ENCODE measurements at places on chromosomes 1 and 21. TPM values are rescaled to one million over a fixed set of nuclear protein-coding genes. Genes with fewer than 3 reads are reported as not detected.

DNA sequence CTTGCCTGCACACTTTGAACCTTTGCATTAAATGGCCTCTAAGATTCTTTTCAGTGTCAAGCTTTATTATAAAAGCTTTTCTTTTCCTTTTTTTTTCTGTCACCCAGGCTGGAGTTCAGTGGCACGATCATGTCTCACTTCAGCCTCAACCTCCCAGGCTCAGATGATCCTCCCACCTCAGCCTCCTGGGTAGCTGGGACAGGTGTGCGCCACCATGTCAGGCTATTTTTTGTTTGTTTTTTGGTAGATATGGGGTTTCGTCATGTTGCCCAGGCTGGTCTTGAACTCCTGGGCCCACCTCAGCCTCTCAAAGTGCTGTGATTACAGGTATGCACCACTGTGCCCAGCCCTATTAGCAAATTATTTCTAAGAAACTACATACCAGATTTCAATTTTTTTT lies 52.9 kb downstream of the GADD45A start:
- no peak for DNase-seq
- H3K4me3 ChIP-seq = no peak overlapping the region
- no peaks in the 10 kb centered on the region for H3K27me3 ChIP-seq
- peaks cover 14% of the 10 kb centered on the region for H3K36me3 ChIP-seq
- H3K27ac ChIP-seq = no peak overlapping the region

GRCh38 chr1:223331301-223331700 lies 32.7 kb downstream of the SUSD4 start:
- no peak overlapping the region for H3K27ac ChIP-seq
- DNase-seq = no peak
- peaks cover 60% of the 10 kb centered on the region for H3K27me3 ChIP-seq
- no peaks in the 10 kb centered on the region for H3K4me1 ChIP-seq
- H3K4me3 ChIP-seq = no peak overlapping the region

DNA sequence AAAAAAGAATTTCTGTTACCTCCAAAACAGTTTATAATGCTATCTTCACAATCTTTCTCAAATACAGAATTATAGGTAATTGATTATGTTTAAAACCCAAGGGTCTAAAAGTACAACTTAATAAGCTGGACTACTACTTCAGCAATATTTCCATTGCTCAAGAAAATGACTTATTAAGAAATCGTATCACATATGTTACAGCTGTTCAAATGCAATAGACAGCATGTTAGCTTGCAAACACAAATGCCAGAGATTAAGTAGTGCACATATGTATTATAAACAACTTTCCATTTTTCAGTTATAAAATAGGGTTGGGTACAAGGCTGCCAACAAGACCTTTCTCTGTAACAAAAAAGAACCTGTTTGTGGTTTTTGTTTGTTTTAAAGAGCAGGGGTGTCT lies 211.0 kb upstream of the DMRTA2 start:
- H3K4me1 ChIP-seq = peaks cover 26% of the 10 kb centered on the region
- peaks cover 4% of the 10 kb centered on the region for H3K36me3 ChIP-seq
- no peak for DNase-seq

DNA sequence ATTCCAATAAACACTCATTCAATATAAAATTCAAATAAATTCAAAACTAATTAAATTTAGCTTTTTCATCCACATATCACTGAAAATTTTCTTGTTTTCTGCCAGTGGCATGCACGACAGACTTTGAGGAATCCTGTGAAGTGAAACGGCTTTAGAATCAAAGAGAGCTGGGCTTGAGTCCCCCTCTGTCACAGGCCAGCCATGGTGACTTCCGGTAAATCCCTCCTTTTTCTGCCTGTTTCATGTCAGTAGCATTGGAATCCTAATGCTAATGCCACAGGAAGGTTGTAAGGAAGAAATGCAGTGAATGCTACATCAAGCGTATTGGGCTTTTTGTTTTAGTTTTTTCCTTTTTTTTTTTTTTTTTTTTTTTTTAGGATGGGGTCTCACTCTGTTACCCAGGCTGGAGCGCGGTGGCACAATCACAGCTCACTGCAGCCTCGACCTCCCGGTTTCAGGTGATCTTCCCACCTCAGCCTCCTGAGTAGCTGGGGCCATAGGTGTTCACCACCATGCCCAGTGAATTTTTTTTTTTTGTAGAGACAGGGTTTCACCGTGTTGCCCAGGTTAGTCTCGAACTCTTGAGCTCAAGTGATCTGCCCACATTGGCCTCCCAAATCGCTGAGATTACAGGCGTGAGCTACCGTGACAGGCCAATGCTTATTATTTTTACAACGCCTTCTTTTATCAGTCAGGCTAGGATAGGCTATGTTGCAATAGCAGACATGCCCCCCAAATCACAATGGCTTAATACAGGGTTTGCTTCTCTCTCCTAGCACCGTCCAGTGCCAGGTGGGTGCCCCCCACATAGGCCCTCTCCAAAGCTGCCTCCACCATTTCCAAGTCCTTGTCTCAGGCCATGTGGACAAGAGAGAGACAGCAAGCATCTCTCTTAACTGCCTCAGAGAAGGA lies 3.6 kb upstream of the MATN1 start:
- peaks cover 17% of the 10 kb centered on the region for H3K36me3 ChIP-seq
- no peak overlapping the region for H3K4me3 ChIP-seq
- no peak for DNase-seq
- peaks cover 16% of the 10 kb centered on the region for H3K27me3 ChIP-seq

DNA sequence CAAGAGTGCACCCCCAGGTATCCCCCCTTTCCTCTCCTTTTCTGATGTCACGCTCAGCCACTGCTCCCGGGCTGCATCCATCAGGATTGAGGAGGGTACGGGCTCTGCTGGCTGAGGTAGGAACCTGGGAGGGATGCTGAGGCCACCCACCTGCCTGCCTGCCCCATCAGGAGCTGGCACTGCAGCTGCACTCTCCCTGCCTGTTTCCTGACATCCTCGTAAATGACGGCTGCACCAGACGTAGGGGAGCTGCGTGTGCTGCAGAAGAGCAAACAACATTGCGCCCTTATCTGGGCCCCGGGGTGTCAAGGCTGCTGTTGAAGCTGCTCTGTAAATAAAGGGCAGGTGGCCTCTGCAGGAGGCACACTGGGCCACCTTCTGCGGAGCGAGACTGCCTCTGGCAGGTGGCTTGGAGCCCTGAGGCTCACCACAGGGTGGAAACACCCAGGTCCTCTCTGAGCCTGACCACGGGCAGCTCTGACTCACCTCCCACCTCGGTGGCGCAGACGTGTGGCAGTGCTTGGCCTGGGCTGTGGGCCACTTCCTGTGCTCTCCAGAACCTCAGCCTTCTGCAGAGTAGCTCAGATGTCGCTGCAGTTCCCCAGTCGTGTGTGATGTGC lies 30.9 kb downstream of the SNAP47 start:
- no peak overlapping the region for H3K27ac ChIP-seq
- no peak for DNase-seq
- H3K4me3 ChIP-seq = no peak overlapping the region
- H3K4me1 ChIP-seq = peaks cover 11% of the 10 kb centered on the region
- H3K27me3 ChIP-seq = no peaks in the 10 kb centered on the region
- H3K36me3 ChIP-seq = peaks cover 10% of the 10 kb centered on the region

DNA sequence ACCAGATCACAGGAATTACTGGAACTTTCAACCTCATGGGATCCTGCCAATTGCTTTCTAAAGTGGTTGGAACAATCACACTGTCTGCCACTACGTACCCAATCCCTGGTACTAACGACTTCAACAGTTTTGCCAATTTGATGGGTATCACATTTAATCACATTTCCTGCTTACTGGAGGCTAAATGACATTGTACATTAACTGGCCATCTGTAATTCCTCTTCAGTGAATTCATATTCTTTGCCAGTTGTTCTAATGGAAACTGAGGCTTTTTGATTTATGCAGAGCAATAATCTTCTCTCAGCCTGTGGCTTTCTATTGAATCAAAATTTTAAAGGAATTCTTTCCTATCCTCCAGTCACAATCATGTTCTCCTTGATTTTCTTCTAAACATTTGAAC lies 38.2 kb downstream of the LGALS8 start:
- peaks cover 47% of the 10 kb centered on the region for H3K36me3 ChIP-seq
- H3K27ac ChIP-seq = no peak overlapping the region
- H3K4me3 ChIP-seq = no peak overlapping the region
- no peaks in the 10 kb centered on the region for H3K4me1 ChIP-seq

LRRN2 gene
- not detected for total RNA-seq

GRCh38 chr1:98523256-98523655 lies 138.3 kb upstream of the SNX7 start:
- H3K4me3 ChIP-seq = no peak overlapping the region
- H3K4me1 ChIP-seq = peaks cover 10% of the 10 kb centered on the region
- no peaks in the 10 kb centered on the region for H3K27me3 ChIP-seq
- H3K36me3 ChIP-seq = no peaks in the 10 kb centered on the region
- DNase-seq = no peak
- H3K27ac ChIP-seq = no peak overlapping the region

AGMAT gene
- total RNA-seq = 5.2 TPM

DNA sequence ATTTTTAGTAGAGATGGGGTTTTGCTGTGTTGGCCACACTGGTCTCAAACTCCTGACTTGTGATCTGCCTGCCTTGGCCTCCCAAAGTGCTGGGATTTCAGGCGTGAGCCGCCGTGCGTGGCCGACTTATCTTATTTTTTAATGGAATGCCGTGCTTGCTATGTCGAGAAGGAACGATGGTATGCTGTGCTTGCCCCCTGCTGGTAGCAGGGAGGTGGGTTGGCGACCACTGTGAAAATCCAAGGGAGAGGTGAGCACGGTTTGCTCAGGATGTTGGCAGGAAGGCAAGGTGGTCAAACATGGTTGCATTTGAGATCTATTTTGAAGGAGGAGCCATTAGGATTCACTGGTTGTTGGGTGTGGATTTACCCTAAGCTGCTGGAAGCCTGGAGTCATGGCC lies 45.8 kb upstream of the RCC2 start:
- H3K4me1 ChIP-seq = no peaks in the 10 kb centered on the region
- no peaks in the 10 kb centered on the region for H3K36me3 ChIP-seq
- H3K4me3 ChIP-seq = no peak overlapping the region
- peaks cover 13% of the 10 kb centered on the region for H3K27me3 ChIP-seq
- no peak overlapping the region for H3K27ac ChIP-seq
- DNase-seq = peak; percentile 56

DNA sequence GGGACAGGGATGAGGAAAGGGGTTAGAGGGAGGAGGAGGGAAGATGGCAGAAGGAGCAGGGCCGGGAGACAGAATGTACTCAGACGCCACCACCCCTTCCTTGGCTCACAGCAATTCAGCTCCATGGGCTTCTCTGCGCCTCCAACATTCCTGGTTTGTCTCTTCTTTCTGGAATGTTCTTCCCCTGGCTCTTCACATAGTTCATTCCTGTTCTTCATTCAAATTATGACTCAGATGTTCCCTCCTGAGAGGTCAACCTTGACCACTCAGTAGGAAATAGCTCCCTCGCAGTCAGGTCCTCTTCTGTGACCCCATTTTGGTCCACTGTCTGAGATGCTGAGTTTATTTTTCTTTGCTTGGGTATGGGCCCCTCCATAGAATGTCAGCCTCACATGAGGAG lies 203.2 kb downstream of the C1orf94 start:
- no peak overlapping the region for H3K4me3 ChIP-seq
- no peak for DNase-seq
- H3K27ac ChIP-seq = no peak overlapping the region
- H3K27me3 ChIP-seq = peaks cover 35% of the 10 kb centered on the region
- H3K4me1 ChIP-seq = no peaks in the 10 kb centered on the region

ZNF124 gene
- total RNA-seq = 45.6 TPM

- H3K27me3 ChIP-seq = no peaks in the 10 kb centered on the region
- H3K27ac ChIP-seq = no peak overlapping the region
- no peaks in the 10 kb centered on the region for H3K4me1 ChIP-seq
- H3K36me3 ChIP-seq = peaks cover 90% of the 10 kb centered on the region
- H3K4me3 ChIP-seq = no peak overlapping the region
- no peak for DNase-seq
Measured at GRCh38 chr1:223758734-223759133, 46.4 kb downstream of the CAPN2 start.

SPATA45 gene
- total RNA-seq = 0.80 TPM

DNA sequence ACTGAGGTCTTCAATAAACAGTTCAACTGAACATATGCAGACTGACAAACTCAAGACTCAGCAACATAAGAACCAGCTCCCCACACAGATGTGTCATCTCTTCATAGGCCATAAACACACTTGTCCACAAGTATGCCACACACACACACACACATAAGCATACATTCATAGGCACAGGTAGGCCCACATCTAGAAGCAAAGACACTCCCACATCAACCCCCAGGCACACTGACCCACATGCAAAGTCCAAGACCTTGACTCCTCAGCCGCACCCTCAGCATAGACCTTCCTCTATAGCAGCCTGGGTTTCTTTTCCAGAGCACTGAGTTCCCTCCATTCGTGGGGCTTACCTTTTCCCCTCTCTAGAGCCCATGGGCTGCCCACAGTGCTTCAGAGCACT lies 1.4 kb downstream of the LAD1 start:
- peaks cover 82% of the 10 kb centered on the region for H3K36me3 ChIP-seq
- no peaks in the 10 kb centered on the region for H3K27me3 ChIP-seq
- H3K4me3 ChIP-seq = peak overlapping the region; percentile 87
- peak overlapping the region; percentile 84 for H3K27ac ChIP-seq

DNA sequence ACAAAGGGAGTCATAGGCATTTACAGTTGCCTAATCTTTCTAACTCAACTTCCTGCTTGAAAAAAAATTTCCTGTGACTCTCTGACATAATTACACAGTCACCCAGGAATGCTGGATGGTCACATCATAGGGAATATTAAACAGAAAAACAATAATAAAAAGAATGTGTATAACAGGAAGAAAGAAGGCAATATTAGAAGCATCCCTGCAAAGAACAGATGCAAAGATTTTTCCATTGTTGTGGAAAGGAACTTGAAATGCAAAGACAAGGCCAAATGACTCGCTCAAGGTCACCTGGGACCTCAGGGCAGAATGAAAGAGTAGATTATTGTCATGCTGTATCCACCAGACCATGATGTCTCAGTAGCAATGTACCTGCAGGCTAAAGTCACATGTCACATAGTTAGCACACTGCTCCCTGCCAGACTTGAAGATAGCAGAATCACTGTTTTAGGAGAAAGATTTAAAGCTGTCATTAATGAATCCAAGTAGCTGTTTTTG lies 184.3 kb downstream of the CYYR1 start:
- H3K4me1 ChIP-seq = peaks cover 37% of the 10 kb centered on the region
- H3K4me3 ChIP-seq = no peak overlapping the region
- H3K36me3 ChIP-seq = no peaks in the 10 kb centered on the region
- peak overlapping the region; percentile 51 for H3K27ac ChIP-seq
- H3K27me3 ChIP-seq = no peaks in the 10 kb centered on the region

COL24A1 gene
- not detected for total RNA-seq
